Stimulated activated CD4-positive, alpha-beta T cell treated with anti-CD3 and anti-CD28 coated beads, Interleukin-2, amount 100 ng/mL, for 48 hours (primary cell): ENCODE measurements at places on chromosomes 6 and 20.
A peak's percentile ranks its signal among the peaks of the same experiment; 100 is the strongest.

GRCh38 chr6:82249381-82250253 is 2.1 kb upstream of the IBTK start:
- DNase-seq = no peak

- no peak for DNase-seq
Measured at GRCh38 chr20:32365564-32365963, 7.4 kb downstream of the ASXL1 start.

GRCh38 chr6:156111913-156112312 is 656.3 kb upstream of the NOX3 start:
- no peak for DNase-seq

GRCh38 chr20:45873409-45874103 is 7.5 kb upstream of the ZSWIM1 start:
- no peak for DNase-seq

DNA sequence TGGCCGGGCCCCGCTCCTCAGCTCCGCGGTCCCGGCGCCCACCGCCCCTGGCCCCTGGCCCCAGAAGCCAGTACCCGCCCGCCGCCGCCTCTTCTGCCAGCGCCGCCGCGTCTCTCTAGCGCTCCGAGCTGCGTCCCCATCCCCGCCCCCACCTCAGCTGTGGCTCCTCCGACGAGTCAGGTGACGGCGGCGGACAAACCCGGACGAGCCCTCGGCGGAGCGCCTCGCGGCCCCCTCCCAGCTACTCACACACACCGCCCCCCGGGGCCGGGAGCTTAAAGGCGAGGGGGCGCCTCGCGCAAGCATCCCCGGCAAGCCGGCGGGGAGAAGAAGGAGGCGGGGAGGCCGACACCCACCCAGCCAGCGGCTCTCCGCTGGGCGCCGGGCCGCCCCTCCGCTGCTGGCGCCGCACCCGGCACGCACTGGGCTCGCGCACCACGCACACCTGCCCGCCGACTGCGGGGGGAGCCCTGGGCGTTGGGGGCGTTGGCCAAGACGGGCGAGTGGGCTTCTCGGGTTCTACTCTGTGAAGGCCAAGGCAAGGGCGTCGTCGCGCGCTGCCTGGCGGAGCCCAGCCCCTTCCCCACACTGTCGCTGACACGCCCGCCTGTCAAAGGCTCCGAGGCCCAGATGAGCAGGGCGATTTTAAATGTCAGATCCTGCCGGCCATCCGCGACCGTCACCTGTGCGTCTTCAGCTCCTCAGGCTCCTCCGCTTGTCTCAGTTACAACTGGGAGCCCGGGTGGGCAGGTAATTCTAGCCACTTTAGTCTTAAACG is at the start of gene SNAP91:
TSS of gene SNAP91 (minus strand) at position 132 of the 778 bp plus-strand sequence. CDS start 1,174 bp downstream, outside the sequence.
- no peak for DNase-seq

- DNase-seq = no peak
Measured at GRCh38 chr20:25050501-25051350, 7.2 kb downstream of the ACSS1 start.

- no peak for DNase-seq
Measured at GRCh38 chr20:6178537-6178936, 55.7 kb upstream of the FERMT1 start.

DNA sequence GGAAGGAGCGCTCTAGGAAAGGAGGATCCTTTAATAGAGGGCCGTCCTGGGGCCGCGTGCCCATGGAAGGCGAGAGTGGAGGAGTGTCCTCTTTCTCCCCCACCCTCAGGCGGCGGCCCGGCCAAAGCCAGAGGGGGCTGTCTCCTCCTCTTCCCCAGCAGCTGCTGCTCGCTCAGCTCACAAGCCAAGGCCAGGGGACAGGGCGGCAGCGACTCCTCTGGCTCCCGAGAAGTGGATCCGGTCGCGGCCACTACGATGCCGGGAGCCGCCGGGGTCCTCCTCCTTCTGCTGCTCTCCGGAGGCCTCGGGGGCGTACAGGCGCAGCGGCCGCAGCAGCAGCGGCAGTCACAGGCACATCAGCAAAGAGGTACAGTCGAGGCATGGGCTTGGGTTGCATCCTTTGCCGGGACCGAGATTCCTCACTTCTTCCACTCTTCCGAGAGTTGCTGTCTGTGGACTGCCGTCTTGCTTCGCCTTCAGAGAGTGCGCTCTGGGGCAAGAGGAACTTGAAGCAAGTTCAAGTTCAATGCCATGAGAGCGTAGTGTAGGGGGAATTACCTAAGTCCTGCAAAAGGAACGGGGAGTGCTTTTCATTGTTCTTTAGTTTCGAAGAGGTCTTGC is at the start of gene LAMA2:
TSS of gene LAMA2 (plus strand) at position 148 of the 621 bp plus-strand sequence. CDS start at position 256, 108 bp downstream.
- DNase-seq = peak; percentile 1

- no peak for DNase-seq
Measured at GRCh38 chr20:62635232-62635631, 7.1 kb upstream of the SLCO4A1 start.

DNA sequence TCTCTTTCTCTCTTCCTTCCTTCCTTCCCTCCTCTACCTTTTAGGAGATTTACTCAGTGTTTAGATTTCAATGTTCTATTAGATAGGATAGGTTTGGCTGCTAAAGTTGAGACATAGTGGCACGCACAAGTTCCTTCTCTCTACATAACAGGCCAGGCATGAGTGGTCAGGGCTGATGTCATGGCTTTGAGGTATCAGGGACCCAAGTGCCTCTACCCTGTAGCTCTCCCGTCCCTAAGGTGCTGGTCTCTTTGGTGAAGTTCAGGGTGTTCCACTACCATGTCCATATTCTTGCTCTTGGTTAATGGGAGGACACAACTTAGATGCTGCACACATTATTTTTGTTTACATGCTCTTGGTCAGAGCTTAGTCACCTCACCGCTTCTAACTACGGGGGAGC is 245.3 kb downstream of the QKI start:
- DNase-seq = no peak

GRCh38 chr6:155970876-155971708 is 515.5 kb upstream of the NOX3 start:
- DNase-seq = no peak

- DNase-seq = no peak
Measured at GRCh38 chr6:47129129-47129528, 87.0 kb upstream of the ADGRF1 start.

GRCh38 chr20:63090682-63091571 is 84.2 kb upstream of the BHLHE23 start:
- no peak for DNase-seq

GRCh38 chr6:119043783-119044182 is 34.7 kb downstream of the FAM184A start:
- DNase-seq = no peak

- DNase-seq = no peak
Measured at GRCh38 chr6:145087034-145087433, 648.3 kb downstream of the EPM2A start.

GRCh38 chr6:168920289-168920688 is 333.4 kb downstream of the THBS2 start:
- no peak for DNase-seq
